Fibroblast of skin of left quadriceps (primary cell): ENCODE measurements at places on chromosomes 12 and 14.

DNA sequence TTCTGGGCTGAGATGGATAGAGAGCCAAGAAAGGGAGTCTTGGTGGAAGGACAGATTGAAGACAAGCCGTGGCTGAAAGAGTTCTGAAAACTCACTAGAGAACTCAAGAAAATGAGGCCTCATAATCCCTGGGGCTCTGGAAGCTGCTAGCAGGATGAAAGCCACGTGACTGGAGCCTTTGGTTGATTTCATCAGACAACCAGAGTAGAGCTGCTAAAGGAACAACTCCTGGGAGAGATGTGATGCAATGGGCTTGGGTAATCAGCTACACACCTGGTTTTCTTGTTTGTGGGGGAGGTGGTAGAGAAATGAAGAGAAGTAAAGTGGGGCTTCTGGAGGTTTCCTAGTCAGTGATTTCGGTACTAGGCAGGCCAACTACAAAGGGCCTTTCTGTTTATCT lies 13.4 kb downstream of the CSRNP2 start:
- peak; percentile 46 for DNase-seq

- DNase-seq = no peak
Observed at GRCh38 chr12:57223191-57224165, 6.0 kb upstream of the SHMT2 start.

DNA sequence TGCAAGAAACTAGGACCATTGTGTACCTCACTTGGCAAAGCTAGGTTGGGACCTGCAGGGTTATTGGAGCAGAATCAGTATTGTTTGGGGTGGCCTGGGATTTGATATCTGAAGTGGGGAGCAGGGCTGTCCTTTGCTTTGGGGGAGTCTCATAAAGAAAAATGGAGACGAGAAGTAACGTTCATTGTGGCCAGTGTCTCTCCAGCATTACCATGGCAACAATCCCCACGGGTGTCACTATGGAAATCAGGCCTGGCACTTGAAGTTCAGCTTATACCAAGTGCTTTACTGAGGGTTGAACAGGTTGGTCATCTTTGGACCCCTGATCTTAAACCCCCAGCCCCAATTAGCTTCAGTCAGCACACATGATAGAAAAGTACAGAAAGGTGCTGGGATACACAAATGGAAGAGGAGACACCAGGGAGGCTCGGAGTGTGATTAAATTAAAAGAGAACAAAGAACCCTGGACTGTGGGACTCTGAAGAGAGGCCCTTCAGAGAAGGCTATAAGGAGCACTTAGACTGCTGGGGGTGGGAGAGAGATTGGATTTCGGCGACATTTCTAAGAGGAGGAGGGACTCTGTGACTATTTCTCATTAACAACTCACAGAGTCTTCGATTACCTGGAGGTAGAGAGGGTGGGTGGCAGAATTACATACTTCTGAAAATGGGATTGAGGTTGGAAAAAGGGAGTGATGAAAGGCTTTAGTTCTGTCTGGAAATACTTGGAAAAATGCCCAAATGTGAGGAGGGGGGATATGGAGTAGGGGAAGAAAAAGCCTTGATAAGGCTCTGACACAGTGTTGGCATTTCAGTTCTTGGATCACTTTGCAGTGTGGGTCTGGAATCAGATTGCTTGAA lies 3.7 kb downstream of the KIF5A start:
- no peak for DNase-seq

GRCh38 chr12:101116911-101117310 lies 93.1 kb downstream of the SLC5A8 start:
- no peak for DNase-seq

- no peak for DNase-seq
Observed at GRCh38 chr12:19130224-19131024, 891 bp downstream of the PLEKHA5 start.

DNA sequence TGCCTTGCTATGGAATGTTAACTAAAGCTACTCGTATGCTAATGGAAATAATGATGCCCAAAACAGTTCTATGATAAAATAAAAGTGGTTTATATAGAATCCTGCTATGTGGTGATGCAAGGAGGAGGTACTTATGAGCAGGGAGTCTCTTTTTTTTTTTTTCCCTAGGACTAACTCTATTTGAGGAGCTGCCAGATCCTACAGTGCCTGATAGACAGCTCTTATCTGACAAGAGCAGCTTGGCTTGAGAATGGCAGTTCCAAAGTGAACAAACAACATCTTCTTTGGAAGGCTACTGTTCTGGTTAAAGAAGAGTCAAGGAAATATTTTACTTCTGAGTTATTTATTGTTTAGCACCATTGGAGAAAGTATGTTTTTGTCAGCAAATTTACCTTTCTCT lies 10.2 kb upstream of the ACSM4 start:
- no peak for DNase-seq

GRCh38 chr14:52553002-52553670 lies 500 bp downstream of the GPR137C start:
- no peak for DNase-seq

DNA sequence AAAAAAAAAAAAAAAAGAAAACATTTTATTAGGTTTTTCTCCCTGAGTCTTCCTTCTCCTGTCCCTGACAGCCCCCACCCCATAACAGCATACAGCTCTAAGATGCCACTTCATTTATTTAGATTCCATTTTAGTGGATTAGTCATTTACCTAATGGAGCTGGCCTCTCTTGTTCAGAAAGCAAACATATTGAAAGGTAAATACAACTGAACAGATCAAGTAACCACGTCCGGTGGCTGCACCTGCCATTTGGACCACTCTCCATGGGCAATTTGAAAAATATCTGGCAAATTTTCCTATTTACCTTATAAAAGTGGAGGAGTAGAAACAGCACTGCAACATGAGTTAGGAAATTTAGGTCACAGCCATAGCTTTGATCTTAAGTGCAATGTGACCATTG lies 254.6 kb downstream of the C12orf42 start:
- DNase-seq = no peak

DNA sequence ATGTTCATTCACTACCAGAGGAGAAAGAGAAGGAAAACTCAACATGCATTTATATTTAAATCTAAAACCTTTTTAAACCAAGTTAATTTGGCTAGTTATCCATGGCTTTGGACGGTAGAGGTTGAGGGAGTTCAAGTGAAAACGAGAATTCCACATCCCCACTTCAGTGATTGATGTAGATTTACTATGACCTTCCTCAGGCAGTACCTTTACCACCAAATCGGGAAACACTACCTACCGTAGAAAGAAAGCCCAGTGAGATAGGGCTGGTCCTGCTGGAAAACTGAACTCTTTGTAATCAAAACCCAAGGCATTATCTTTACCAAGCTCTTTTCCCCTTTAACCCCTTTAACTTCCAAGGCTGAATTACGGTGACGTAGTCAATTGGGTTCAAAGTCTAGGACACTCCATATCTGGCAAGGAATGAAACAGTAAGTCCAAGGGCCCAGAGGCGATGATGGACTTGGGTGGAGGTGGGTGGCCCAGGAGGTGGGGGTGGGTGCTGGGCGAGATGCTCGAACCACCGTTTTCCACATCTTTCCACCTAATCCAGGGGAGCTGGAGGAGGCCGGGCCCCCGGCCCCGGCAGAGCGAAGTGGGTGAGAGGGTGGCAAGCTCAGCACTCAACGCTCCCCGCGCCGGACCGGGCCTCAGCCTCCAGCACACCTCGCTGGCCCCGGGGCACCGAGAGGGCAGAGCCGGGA lies 618 bp downstream of the SEC23A start:
- DNase-seq = no peak

DNA sequence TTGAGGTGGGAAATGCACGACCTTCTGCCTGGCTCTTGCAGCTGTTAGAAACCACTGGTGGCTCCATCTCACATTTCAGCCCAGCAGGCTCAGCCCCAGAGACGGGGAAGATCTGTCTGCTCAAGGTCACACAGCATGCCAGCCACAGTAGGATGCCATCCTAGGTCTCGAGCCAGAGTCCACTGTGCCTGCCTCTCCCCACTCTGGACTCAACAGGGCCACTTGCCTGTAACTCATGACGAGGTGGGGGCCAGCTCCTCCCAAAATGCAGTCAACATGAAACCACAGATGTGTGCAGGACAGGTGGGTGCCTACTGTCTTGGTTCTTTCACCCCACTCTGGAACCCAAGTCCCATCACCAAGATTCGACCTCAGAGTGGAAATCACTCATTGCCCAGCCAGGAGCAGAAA lies 23.2 kb downstream of the BCL11B start:
- no peak for DNase-seq

- DNase-seq = no peak
Observed at GRCh38 chr12:93839064-93839463, 161.9 kb downstream of the CRADD start.

- peak; percentile 23 for DNase-seq
Observed at GRCh38 chr12:107818984-107819383, 44.5 kb downstream of the ASCL4 start.

- DNase-seq = no peak
Observed at GRCh38 chr12:55978393-55978792, 4.5 kb downstream of the RAB5B start.

- DNase-seq = peak; percentile 97
Observed at GRCh38 chr14:89025561-89026236, 201.2 kb downstream of the TTC8 start.

- peak; percentile 37 for DNase-seq
Observed at GRCh38 chr12:12181511-12181910, 85.3 kb downstream of the LRP6 start.

- DNase-seq = peak; percentile 72
Observed at GRCh38 chr12:12992418-12993130, 7.5 kb downstream of the HEBP1 start.

GRCh38 chr12:132014092-132014914 lies 64.6 kb downstream of the EP400 start:
- DNase-seq = no peak

DNA sequence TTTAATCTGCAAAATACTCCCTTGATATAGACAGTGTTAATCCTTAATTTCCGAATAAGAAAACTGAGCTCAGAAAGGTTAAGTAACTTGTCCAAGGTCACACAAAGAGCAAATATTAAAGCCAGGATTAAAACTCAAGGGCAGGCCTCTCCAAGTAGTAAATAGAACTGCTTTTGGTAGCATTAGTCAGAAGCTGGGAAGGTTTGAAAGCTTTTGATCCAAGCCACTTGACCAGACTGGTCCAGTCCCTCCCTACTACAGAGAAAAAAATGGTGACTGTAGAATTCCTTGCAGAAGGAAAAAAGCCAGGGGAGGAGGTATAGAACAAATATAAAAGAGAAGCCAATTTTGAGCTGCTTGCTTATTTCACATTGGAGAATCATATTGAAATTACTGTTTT lies 111.5 kb downstream of the NT5DC3 start:
- DNase-seq = no peak

GRCh38 chr14:64253672-64254071 lies 40.5 kb downstream of the ESR2 start:
- DNase-seq = peak; percentile 20

DNA sequence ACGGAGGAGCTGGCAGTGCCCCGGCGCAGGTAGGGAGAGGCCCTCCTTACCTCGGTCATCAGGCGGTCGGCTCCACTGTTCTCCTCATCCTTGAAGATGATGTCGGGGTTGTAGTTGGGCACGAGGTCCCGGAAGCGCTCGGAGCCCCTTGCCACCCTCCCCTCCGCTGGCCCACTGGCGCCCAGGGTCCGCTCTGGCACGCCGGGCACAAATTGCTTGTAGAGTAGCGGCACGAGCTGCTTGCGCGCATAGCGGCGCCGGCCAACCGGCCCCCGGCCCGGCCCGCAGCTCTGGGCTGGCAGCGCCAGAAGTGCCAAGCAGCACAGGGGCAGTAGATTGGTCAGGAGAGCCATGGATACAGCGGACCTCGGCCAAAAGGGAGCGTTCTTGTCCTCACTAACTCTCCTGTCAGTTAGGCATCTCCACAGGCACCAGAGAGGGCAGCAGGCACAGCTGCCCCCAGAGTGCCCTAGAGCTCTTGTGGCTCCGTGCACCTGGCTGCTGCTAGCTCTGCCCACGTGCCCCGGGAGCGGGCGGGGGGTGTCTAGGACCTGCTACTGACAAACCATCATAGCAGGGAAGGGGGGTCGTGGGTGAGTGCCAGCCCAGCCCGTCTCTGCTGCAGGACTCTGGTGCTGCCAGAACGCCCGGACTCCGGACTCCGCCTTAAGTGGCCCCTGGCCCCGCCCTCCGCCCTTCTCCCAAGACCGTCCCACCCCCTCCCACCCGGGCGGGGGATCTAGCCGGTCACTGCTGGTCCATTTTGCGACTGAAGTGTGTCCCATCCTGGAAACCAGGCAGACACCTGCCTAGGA lies at the start of gene DHH:
TSS of gene DHH (minus strand) at position 642 of the 815 bp plus-strand sequence. CDS start at position 353, 289 bp downstream.
- DNase-seq = no peak

DNA sequence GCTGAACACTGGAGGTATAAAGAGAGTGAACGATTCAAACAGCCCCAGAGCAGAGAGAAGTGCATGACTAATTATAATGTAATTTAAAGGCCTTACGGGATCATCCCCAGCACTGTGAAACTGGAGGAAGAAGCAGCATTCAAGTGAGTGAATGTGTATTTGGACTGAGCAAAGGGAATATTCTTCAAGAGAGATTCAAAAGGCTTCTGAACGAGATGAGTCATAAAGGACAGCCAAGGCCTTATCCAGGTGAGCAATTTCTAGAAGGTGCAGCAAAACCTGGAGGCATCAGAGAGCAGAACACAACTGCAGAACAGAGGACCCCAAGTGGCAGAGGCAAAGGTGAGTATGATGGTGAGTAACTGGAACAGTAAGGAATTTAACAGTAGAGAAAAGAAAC lies 127.2 kb downstream of the BCAT1 start:
- peak; percentile 17 for DNase-seq

DNA sequence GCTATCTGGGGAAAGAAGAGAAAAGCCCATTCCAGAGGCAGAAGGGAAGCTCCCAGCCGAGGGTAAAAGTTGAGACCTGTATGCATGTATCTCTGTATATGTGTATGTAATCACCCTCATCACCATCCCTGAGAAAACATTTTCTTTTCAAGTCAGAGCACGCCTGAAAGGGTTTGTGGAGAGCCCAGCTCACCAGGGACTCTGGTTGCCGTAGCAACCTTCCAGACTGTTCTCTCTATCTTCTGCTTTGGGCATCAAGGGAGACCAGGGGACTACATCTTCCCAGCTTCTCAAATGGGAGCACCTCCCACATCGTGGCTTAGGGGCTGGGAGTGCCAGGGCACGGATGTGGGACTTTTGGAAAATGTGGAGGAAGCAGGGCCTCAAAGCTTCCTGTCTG lies 93.5 kb downstream of the GALNT8 start:
- DNase-seq = no peak

DNA sequence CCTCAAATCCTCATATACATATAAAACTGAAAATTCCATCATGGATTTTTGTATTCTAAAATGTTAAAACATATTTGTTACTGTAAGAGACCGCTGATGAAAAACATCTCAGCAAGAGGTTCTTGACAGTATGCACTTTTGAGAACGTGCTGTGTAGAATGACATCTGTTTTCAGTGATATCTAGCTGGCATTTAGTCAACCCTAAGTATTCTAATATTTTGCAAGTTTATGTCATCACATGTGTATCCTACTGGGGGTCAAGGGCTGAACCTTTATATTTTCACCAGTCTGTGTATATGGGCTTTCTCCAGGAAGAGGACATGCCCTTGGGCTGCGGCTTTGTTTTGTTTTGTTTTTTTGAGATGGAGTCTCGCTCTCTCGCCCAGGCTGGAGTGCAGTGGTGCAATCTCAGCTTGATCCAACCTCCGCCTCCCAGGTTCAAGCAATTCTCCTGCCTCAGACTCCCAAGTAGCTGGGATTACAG lies 22.0 kb upstream of the YARS2 start:
- no peak for DNase-seq
